Kidney (tissue), 22 donors: ENCODE measurements at places on chromosomes 13 and 19.

GRCh38 chr13:93499991-93500390 lies 273.4 kb downstream of the GPC6 start:
- no peaks in the 10 kb centered on the region for H3K36me3 ChIP-seq
- H3K27me3 ChIP-seq = no peaks in the 10 kb centered on the region
- DNase-seq = no peak
- H3K27ac ChIP-seq = no peak overlapping the region

- DNase-seq = no peak
- H3K27me3 ChIP-seq = no peaks in the 10 kb centered on the region
- no peak overlapping the region for H3K27ac ChIP-seq
- H3K4me3 ChIP-seq = no peak overlapping the region
These were observed 855.9 kb upstream of the KLHL1 start for GRCh38 chr13:70964124-70964523.

- no peak overlapping the region for H3K27ac ChIP-seq
- DNase-seq = no peak
- H3K27me3 ChIP-seq = no peaks in the 10 kb centered on the region
- H3K36me3 ChIP-seq = no peaks in the 10 kb centered on the region
- H3K4me1 ChIP-seq = no peaks in the 10 kb centered on the region
These were observed 238.0 kb downstream of the GGACT start for GRCh38 chr13:100350601-100351000.

DNA sequence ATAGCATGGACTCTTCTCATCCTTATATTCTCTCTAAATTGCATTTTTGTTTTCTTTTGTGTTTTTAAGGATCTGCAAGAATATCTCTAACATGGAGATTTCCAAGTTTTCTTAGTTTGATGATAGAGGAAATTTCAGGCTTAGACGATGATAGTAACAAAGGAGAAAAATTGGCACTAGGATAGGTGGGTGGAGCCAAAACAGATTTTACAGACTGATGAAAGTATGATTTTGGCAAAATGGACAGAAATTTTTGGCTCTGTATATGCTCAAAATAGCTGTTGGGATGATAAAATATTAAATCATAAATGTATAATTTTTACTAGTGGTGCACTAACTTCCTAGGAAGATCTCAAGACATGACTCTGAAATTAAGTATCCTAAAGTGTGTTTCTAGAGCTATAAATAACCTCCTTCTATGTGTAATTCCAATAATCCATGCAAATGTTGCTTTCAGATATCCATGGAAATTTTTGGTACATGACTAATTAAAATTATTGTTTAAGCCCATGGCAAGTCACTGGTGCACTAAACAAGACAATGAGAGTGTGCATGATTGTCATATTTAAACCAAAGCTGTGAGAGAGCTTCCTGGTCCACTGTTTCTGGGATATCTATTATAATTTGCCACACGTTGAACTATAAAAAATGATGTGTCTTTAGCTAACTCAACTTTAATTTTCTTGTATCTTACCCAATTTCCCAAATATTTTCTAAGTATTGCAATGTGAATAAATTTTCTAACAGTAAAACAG lies 55.8 kb upstream of the NBEA start:
- H3K36me3 ChIP-seq = no peaks in the 10 kb centered on the region
- no peak overlapping the region for H3K27ac ChIP-seq
- no peaks in the 10 kb centered on the region for H3K27me3 ChIP-seq
- no peaks in the 10 kb centered on the region for H3K4me1 ChIP-seq

GRCh38 chr19:28497137-28497536 lies 715.8 kb downstream of the UQCRFS1 start:
- no peaks in the 10 kb centered on the region for H3K36me3 ChIP-seq
- H3K27ac ChIP-seq = no peak overlapping the region
- no peak for DNase-seq
- H3K4me3 ChIP-seq = no peak overlapping the region

GRCh38 chr13:78137404-78138142 lies 218.9 kb upstream of the EDNRB start:
- H3K27ac ChIP-seq = no peak overlapping the region
- H3K4me1 ChIP-seq = no peaks in the 10 kb centered on the region
- DNase-seq = peak; percentile 75
- H3K27me3 ChIP-seq = no peaks in the 10 kb centered on the region
- H3K4me3 ChIP-seq = no peak overlapping the region

DNA sequence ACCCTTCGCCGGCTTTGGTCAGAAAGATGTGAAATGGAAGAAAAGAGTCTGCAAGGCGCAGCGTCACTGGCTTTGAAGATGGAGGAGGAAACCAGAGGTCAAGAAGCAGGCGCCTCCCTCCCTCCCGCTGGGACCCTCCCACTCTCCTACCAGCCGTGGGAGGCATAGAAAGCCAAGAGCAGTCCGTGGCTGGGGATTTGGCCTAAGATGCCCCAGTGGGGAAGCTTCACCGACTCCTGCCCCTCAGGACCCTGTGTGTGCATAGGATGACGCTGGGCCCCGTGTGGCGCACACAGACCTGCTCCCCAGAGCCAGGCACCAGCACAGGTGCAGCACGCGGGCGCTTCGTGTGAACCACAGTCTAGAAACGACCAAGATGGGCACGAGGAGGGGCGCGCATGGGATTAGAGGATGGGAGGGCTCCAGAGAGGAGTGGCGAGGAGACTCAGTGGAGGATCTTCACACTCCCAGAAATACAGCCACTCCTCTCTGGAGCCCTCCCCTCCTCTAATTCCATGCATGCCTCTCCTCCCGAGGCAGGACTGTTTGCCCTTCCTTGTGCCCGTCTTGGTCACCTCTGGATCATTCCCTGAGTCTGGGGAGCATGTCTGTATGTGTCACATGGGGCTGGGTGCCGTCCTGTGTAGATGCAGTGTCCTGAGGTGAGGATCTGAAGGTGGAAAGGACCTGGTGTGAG lies 194.3 kb downstream of the TEX29 start:
- no peaks in the 10 kb centered on the region for H3K4me1 ChIP-seq
- no peaks in the 10 kb centered on the region for H3K36me3 ChIP-seq
- DNase-seq = peak; percentile 63

DNA sequence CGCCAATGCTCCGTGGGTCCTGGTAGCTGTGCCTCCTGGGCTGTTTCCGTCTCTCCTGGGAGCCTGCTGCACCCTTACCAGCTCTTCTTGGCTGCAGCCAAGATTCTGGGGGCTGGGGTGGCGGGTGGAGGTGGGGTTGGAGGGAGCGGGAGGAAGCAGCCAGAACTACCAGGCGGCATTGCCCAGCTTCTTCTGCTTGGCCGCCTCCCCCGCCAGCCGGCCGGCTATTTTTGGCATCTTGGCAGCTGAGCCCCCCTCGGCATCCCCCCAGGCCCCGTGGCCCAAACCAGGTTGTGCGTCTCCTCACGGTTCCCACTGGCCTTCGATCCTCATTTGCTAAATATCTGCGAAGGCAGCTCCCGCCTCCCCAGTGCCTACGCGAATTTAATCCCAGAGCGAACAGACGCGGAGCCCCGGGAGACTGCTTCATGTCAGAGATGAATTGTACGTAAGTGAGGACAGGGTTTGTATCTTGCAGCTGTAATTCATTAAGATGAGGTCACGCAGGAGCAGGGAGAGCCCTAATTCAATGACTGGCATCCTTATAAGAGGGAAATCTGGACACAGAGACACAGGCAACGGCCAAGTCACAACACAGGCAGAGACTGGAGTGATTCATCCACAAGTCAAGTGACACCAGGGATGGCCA lies 12.8 kb upstream of the PEAK3 start:
- H3K27me3 ChIP-seq = peaks cover 18% of the 10 kb centered on the region
- H3K36me3 ChIP-seq = no peaks in the 10 kb centered on the region
- H3K27ac ChIP-seq = no peak overlapping the region

DNA sequence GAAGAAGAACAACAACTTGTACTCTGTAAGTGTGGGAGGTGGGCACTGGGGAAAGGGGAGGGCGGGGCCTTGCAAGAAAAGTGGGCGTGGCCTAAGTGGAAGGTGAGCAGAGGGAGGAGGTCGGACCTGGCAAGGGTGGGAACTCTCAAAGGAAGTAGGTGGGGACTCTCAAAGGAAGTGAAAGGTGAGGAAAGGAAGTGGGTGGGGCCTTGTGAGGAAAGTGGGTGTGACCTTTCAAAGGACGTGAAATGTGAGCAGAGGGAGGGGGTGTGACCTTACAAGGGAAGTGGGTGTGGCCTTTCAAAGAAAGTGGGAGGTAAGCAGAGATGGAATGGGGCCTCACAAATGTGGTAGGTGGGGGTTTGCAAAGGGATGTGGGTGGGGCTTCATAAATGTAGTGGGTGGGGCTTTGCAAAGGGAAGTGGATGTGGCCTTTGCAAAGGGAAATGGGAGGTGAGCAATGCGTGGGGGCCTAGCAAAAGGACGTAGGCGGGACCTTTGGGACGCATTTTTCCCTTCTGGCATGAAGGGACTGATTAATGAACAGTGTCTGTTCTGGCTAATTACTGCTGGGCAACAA lies 25.9 kb downstream of the ACSBG2 start:
- no peaks in the 10 kb centered on the region for H3K4me1 ChIP-seq
- H3K27me3 ChIP-seq = no peaks in the 10 kb centered on the region
- H3K36me3 ChIP-seq = no peaks in the 10 kb centered on the region
- H3K27ac ChIP-seq = no peak overlapping the region

DNA sequence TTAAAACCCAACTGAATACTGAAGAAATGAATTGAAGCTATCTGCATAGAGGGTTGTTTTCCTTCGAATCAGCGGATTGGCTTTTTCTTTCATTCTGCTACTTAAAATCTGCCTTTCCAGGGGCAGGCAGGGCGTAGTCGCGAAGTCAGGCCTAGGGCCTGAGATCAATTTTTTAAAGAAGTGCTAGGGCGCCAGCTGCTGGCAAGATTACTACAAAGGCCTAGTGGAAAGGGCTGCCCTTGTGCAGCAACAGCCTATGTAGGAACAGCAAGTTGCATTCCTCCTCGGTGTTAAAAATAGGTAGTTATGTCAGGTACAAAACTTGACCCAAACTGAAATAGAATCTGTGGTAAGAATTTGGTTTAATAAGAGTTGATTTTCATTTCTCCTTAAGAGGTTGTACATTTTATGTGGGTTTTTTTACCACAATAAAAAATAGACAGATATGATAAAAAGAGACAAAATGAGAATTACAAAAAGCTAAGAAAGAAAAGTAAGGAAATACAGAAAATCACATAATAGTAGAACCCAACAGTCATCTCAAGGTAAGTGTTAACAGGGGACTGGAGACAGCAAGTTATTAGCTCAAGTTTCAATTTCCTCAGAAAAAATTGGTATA lies 9.5 kb upstream of the URAD start:
- H3K4me3 ChIP-seq = no peak overlapping the region
- no peaks in the 10 kb centered on the region for H3K4me1 ChIP-seq
- H3K27ac ChIP-seq = no peak overlapping the region
- no peaks in the 10 kb centered on the region for H3K36me3 ChIP-seq
- DNase-seq = peak; percentile 65

DNA sequence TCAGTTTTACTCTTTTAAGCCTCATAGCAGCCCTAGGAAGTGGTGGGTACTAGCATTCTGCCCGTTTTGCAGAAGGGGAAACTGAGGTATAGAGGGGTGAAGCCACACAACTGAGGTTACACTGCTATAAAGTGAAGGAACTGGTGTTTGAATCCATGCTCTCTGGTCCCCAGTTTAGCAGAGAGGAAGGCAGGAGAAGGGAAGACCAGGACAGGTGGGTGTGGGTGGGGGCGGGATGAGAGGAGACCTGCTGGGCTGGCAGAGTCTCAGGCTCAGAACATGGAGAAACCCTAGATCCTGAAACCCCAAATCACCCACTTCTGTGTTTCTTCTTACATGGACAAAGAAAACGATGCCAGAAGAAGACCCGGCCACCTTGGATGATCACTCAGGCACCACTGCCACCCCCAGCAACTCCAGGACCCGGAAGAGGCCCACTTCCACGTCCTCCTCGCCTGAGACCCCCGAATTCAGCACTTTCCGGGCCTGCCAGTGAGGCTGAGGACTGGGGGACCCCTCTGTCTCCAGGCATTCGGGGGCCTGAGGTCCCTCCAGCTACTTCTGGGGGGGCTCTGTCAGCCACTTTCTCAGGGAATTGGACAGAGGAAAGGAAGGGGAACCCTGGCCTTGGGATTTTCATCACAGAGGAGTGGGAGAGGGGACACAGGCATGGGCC lies 2.3 kb upstream of the CARM1 start:
- no peak overlapping the region for H3K27ac ChIP-seq
- no peak for DNase-seq
- no peaks in the 10 kb centered on the region for H3K27me3 ChIP-seq
- H3K4me3 ChIP-seq = no peak overlapping the region

DNA sequence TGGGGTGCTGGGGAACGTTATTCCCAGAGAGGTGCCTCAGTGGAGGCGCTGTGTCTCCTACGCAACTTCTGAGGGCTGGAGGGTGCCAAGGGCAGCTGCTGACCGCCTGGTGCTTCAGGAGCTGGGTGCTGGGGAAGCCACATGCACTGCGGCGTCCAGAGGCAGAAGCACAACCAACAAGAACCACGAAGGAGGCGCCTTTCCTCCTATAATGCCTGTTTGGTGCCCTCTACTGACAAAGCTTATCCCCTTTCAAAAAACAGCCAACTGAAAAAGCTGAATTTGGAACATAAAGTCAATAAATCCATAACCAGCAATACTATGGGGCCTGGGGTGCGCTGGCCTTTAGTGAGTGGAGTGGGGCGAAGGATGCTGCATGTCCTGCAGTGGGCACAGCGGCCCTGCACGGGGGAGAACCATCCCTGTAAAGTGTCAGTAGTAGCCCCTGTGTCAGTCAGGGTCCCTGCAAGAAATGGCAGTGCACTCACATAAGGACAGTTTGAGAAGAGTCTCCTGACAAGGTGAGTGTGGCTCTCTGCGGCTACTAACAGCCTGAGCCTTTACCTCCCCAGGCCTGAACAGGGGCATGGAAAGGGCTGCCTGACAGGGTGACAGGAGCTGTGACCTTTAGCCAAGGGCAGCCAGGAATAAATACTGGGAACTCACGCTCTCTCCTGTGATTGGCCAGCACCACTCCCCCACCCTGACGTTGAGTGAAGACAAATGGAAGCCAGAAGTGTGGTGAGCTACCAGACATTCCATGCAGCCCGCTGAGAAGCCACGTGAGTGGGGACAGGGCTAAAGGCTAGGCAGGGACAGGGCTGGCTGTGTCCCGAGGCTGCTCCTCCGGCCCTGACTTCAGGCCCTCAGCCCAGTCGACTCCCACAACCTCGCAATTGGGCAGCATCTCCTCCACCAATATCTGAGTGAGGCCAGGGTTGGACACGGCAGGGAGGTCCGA lies 4.5 kb upstream of the B3GNT8 start:
- no peak overlapping the region for H3K4me3 ChIP-seq
- no peak for DNase-seq
- H3K4me1 ChIP-seq = no peaks in the 10 kb centered on the region

GRCh38 chr13:113152984-113153809 lies 5.3 kb upstream of the PROZ start:
- H3K4me1 ChIP-seq = no peaks in the 10 kb centered on the region
- H3K27me3 ChIP-seq = no peaks in the 10 kb centered on the region
- no peaks in the 10 kb centered on the region for H3K36me3 ChIP-seq
- peak overlapping the region; percentile 74 for H3K27ac ChIP-seq
- peak; percentile 52 for DNase-seq

- no peaks in the 10 kb centered on the region for H3K27me3 ChIP-seq
- no peak for DNase-seq
- H3K4me1 ChIP-seq = peaks cover 37% of the 10 kb centered on the region
- H3K4me3 ChIP-seq = no peak overlapping the region
- H3K36me3 ChIP-seq = no peaks in the 10 kb centered on the region
- peak overlapping the region; percentile 81 for H3K27ac ChIP-seq
These were observed 2.8 kb upstream of the MKNK2 start for GRCh38 chr19:2053601-2054389.
